Activated CD8-positive, alpha-beta memory T cell treated with anti-CD3 and anti-CD28 coated beads for 1 hour (primary cell): ENCODE measurements at places on chromosomes 7 and 10.

GRCh38 chr7:116511552-116512519 is 12.3 kb downstream of the CAV2 start:
- DNase-seq = no peak

DNA sequence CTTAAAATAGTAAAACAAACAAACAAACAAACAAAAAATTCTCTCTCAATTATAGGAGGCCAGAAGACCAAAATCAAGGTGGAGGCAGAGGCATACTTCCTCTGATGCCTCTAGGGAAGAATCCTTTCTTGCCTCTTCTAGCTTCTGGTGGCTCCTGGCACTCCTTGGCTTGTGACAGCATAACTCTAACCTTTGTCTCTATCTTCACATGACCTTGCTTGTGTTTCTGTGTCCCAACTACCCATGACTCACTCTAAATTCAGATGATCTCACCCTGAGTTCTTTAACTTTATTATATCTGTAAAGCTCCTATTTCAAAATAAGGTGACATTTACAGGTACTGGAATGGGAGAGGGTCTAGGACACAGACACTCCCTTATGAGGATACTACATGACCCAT is 88.3 kb upstream of the ANTXRL start:
- DNase-seq = no peak

DNA sequence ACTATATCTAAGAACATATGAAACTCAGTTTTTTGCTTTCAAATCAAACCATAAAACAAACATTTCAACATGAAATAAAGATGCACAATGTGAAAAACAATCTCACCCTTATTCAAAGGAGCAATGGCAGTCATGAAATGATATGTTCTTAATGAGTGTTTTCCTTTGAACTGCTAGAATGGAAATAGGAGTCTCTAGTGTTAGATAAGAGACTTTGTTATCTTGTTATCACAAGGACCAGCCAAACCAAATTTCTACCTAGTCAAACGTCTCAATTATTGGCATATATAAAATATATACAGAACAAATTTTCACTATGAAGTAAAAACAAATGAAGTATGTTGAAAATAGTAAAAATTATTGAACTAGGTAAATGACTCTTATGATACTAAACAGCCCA is 1.2 kb downstream of the VPS41 start:
- no peak for DNase-seq

GRCh38 chr10:60606343-60607080 is 171.8 kb upstream of the CDK1 start:
- no peak for DNase-seq
